ENCODE measurements at places on chromosomes 7 and 10.

DNA sequence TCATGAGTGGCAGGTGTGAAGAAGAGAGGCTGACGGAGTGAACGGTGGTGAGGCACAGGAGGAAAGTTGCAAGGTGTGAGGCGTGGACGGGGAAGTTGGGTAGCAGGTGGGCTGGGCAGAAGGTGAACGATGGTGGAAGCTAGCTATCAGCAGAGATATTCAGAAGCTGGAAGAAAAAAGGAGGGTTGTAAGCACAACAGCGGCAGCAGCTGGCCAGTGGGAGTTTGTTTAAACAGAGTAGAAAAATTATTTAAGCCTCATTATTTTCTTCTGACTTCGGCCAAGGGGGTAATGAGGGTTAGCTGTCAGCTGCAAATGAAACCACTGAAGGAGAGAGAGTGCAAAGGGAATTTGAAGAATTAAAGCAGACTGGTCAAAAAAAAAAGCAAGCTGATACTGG, 62.1 kb upstream of the PRKAR2B start:
- DNase-seq: peak; percentile 62

DNA sequence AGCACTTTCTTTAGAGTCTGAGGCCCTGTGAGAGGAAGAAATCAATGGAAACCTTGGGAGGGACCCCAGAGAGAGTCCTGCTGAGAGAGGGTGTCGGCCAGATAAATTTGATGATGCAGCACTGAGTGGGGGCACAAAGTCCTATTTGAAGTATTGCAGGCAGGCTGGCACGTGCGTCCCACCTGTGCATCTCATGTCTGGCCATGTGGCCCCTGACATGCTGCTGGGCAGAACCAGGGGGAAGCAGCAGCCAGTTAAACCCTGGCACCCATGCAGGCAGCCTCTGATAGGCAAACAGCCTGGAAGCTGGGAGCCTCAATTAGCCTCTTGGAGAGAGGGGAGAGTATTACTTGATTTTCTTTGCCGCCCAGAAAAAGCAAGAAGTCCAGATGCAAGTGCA, 180.9 kb downstream of the PLXNA4 start:
- DNase-seq: no peak

- DNase-seq: no peak
Observed at GRCh38 chr10:19493917-19494316, 322.3 kb upstream of the PLXDC2 start.

GRCh38 chr7:77413861-77414424, 2.2 kb downstream of the GSAP start:
- DNase-seq: no peak

DNA sequence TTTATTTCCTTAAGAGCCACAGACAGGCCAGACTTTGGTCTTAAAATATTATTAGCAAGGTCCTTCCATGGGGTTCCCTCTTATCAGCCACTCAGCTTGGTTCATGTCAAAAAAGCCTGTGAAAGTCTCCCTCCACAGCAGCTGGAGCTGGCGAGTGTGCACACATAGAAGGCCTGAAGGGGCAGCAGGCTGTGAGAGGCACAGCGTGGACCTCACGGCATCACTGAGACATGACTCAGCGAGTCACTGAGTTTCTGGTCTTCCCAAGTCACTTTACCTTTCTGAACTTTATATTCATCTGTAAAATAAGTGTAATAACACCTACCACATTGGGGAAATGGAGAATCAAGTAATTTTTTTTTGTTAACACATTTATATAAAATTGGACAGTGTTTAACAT, 8.7 kb downstream of the TAF3 start:
- no peak for DNase-seq

- DNase-seq: no peak
Observed at GRCh38 chr10:70601746-70602145, 795 bp downstream of the PRF1 start.

DNA sequence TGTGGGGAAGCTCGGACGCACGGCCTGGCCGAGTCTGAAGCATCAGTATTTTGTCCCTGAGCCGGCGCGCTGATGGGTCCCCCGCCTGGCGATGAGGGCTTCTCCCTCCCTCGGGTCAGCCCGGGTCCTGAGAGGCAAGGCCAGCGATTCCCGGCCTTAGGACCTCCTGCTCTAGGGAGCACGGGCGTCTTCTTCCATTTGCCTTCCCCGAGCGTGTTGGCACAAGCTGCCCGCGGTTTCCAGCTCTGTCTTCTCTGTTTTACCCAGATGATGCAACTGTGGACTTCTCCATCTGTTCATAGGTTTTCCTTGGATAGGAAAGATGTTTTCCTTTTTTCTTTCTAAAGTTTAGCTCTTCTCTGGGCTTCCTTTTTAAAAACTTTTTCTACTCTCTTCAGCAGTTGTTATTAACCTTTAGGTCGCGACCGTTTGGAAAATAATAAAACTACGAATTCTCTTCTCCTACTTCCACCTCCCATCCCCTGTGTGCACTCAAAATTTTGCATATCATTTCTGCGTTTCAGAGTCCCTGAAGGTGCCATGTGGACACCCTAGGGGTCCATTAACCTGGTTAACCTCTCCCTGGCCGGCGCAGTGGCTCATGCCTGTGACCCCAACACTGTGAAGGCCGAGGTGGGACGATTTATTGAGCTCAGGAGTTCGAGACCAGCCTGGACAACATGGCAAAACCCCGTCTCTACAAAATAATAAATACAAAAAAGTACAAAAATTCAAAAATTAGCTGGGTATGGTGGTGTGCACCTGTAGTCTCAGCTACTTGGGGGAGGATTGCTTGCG, 1.4 kb upstream of the SLC25A28 start:
- no peak for DNase-seq

DNA sequence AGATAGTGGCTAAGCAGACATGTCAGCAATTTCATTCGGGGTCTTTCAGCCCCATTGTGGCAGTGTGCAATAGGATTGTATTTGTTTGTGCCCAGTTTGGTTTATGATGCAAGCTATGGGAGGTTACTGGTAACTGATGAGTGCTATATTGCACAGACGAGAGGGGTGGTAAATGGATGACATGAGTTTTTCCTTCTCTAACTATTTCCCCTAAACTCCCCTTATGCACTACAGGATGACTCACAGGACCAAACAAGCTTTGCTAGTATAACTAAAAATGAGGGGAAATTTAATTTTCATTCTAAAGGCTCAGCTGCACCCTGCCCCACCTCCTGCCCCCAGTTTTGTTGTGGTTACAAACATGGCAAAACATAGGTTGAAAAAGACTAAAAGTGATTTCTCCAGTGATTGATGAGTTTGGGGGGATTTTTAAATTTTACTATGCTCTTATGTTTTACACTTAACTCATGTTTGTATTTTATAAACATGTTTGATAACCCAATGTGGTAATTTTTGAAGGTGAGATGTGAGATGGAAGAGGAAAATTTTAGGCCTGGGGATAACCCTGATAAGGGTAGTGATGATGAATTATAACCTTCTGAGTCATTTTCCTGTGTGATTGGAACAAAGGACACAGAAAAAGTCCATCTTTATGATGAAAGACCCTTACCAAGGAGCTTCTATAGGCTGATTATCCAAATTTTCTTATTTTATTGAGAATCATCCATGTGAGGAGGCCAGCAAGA, 60.8 kb upstream of the NAMPT start:
- no peak for DNase-seq
